ENCODE measurements at places on chromosomes 4 and X.

DNA sequence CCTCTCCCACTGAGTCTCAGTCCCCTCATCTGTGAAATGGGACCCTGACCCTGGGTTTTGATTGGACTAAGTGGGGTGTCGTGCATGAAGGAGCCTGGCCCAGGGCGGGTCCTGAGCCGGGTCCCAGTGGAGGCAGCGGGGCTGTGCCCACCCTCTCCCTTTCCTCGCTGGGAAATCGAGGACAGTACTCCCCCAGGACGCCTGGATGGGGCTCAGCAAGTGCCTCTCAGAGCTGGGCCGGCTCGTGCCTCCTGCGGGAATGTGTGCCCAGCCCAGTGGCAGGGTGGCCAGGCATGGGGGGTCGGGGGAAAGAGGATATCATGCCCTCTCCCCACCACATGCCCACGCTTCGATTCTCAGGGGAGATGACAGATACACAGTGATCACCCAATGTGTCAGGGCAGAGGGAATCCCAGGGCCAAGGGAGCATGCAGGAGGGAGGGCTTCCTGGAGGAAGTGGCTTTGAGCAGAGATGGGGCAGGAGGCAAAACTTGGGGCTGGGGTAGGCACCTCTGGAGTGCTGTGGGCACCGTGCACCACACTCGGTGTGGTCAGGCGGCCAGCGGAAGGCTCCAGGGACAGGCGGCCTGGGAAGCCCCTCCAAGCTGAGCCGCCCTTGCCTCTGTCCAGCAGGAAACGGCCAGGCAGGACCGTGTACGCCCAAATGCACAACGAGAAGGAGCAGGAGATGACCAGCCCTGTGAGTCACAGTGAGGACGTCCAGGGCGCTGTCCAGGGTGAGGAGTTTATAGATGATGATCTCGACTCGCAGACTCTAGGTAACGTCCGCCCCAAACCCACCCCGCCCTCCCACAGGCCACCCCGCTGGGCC is 203.0 kb downstream of the AFAP1 start:
- DNase-seq: no peak

DNA sequence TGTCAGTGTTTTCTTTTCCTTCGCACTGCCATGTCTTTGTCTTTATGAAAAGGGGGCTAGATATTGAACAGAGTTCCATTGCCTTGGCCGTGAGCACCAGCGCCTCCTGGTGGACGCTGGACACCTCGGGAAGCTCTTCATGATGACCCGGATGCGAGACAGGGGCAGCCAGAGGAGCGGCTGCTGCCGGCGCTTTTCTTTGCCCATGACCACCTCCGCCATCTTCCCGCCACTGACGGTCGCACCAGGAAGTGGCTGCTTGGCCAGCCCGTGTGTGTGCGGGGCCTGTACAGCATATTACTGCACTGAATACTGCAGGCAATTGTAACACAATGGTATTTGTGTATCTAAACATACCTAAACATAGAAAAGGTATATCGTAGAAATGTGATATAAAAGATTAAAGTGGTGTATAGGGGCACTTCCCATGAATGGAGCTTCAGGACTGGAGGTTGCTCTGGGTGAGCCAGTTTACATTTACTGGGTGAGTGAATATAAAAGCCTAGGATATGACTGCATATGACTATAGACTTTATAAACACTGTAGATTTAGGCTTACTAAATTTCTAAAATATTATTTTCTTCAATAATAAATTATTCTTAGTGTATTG is 15.8 kb upstream of the GRIA2 start:
- DNase-seq: peak; percentile 57

DNA sequence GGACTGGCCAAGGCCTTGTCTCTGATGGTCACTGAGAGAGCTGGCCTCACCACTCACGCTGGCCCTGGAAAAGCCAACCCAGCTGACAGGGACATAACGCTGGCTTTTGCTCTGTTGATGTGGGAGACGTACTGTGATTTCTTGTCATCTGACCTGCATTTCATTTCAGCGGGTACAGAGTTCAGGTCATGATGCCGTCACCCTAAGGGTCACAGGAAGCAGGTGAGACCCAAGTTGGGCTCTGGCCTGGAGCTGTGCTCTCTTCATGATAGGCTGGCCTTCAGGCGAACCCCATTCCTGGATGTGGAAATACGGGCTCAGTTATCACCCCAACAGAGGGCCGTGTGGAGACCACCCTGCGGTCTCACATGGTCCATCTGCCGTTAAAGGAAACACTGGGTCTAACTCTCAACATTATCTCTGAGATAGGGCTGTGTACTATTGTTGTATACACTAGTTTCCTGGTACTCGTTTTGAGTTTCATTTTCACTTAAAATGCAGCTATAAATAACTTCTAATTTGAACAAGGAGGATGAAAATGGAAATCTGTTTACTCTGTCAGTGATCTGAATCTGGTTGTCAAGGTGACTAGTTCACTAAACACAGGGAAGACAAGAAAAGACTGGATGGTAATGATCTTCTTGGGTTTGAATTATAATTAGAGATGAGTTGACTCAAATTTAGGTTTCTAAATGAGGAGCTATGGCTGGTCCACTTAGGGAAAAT is 89.1 kb downstream of the TBC1D9 start:
- no peak for DNase-seq

GRCh38 chr4:108683479-108683878 is 33.1 kb downstream of the OSTC start:
- DNase-seq: no peak

GRCh38 chrX:24694825-24695224 is 1.1 kb downstream of the POLA1 start:
- DNase-seq: no peak
